Naive thymus-derived CD8-positive, alpha-beta T cell (primary cell): ENCODE measurements at places on chromosomes 12 and 14. TPM values are rescaled to one million over a fixed set of nuclear protein-coding genes. Genes with fewer than 3 reads are reported as not detected.

- no peak overlapping the region for H3K27ac ChIP-seq
- H3K4me1 ChIP-seq = no peaks in the 10 kb centered on the region
- no peak overlapping the region for H3K4me3 ChIP-seq
- no peak for DNase-seq
- H3K36me3 ChIP-seq = no peaks in the 10 kb centered on the region
Observed at GRCh38 chr12:59121451-59121850, 201.1 kb upstream of the LRIG3 start.

GRCh38 chr14:52873694-52874093 lies 77.2 kb downstream of the FERMT2 start:
- H3K27ac ChIP-seq = no peak overlapping the region
- no peaks in the 10 kb centered on the region for H3K4me1 ChIP-seq
- H3K27me3 ChIP-seq = peaks cover 3% of the 10 kb centered on the region
- no peaks in the 10 kb centered on the region for H3K36me3 ChIP-seq
- DNase-seq = no peak

GRCh38 chr12:25623816-25624215 lies 70.7 kb upstream of the LMNTD1 start:
- no peaks in the 10 kb centered on the region for H3K27me3 ChIP-seq
- H3K4me3 ChIP-seq = no peak overlapping the region
- no peaks in the 10 kb centered on the region for H3K36me3 ChIP-seq
- H3K4me1 ChIP-seq = no peaks in the 10 kb centered on the region
- H3K27ac ChIP-seq = no peak overlapping the region
- no peak for DNase-seq

Gene MORN3
- total RNA-seq = 14.0 TPM

DNA sequence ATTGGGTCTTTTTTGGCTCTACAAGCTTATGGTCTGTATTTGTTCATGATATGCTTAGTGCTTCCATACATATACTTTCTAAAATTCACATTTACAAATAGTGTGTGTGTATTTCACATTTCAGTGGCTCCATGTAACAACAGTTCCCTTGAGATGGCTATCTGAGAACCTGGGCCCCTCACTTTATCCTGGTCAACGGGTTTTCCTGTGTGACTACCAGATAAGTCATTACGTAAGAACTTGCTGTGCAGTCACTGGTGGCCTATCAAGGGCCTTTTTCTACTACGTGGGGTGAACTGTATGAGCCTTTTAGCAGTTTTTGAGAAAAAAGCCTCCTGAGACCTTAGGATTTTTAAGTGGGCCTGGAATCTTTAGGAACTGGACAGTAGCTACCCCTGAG lies 454.1 kb downstream of the PCNX1 start:
- no peaks in the 10 kb centered on the region for H3K27me3 ChIP-seq
- peaks cover 12% of the 10 kb centered on the region for H3K36me3 ChIP-seq
- peak overlapping the region; percentile 81 for H3K27ac ChIP-seq
- H3K4me3 ChIP-seq = no peak overlapping the region

GRCh38 chr12:19978193-19978592 lies 390.1 kb upstream of the PDE3A start:
- no peak overlapping the region for H3K27ac ChIP-seq
- no peaks in the 10 kb centered on the region for H3K36me3 ChIP-seq
- no peaks in the 10 kb centered on the region for H3K4me1 ChIP-seq

DNA sequence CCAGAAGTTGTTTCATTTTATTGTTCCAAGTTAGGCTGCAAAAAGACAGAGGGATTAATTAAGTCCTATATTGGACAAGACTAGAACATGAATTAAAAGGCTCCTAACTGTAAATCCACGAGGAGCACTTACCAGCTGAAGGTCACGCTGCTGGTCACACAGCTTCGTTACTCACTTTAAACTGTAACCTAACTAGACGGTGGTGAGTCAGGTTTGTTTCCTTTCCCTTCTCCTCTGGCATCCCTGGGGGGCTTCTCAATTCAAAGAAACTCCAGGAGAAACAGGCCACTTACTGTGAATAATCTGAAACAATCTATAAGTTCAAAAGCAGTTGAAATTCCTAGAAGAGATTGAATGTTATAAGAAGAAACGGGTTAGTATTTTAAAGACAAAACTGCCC lies 331.4 kb downstream of the BCAT1 start:
- H3K4me1 ChIP-seq = no peaks in the 10 kb centered on the region
- H3K36me3 ChIP-seq = no peaks in the 10 kb centered on the region
- no peak for DNase-seq
- no peak overlapping the region for H3K27ac ChIP-seq

- H3K36me3 ChIP-seq = no peaks in the 10 kb centered on the region
- no peak overlapping the region for H3K4me3 ChIP-seq
- no peaks in the 10 kb centered on the region for H3K4me1 ChIP-seq
Observed at GRCh38 chr12:115386946-115387345, 703.0 kb upstream of the TBX3 start.

- H3K4me1 ChIP-seq = no peaks in the 10 kb centered on the region
- H3K27me3 ChIP-seq = peaks cover 3% of the 10 kb centered on the region
- DNase-seq = no peak
- H3K36me3 ChIP-seq = no peaks in the 10 kb centered on the region
- no peak overlapping the region for H3K27ac ChIP-seq
Observed at GRCh38 chr12:117596968-117597367, 235.5 kb upstream of the NOS1 start.
